ENCODE measurements at places on chromosomes 1 and 21.

DNA sequence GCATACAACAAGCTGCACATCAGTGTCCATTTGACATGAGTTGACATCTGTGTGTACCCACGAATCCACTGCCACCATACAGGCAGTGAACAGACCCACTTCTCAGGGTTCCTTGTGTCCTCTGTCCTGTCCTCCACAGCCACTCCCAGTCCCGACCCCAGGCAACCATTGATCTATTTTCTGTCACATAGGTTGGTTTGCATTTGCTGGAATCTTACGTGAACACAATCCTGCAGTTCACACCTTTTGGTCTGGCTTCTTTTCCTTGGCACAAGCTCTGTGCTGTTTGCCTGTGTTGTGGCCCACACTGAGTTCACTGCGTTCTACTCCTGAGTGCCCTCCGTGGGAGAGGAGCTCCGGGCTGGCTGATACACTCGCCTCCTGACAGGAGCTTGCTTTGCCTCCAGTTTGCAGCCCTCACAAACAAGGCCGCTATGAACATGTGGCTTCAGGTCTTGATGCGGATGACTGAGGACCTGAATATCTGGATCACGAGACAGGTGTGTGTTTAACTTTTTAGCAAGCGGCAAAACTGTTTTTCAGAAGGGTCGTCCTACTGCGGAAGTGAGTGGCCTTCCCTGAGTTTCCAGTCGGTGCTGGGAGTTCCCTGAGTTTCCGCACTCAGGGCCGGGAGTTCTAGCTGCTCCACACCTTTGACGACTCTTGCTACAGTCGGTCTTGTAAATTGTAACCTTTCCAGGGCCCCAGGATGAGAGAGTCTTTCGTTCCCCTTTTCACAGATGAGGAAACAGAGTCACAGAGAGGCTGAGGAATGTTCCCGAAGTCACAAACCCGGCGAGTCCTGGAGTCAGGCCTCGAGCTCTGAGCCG is 13.0 kb upstream of the COL18A1 start:
- DNase-seq = no peak

- no peak for DNase-seq
Observed at GRCh38 chr1:25616987-25617624, 515 bp downstream of the MAN1C1 start.

DNA sequence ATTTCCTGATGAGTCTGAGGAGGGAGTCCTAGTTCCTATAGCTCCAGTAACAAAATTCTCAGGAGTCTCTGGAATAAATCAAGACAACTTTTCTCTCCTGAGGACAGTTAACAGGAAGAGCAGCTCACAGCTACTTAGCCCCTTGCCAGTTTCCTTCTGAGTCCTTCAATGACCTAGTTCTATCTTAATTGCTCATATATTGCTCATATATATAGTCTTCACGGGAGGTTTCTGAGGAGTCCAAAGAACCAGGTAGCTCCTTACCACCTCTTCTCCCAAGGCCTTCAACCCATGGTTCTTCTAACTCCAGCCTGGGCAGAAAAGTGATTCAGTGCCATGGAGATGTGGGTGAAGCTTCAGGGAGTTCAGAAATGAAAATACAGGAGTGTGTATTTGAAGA is 4.6 kb downstream of the AMIGO1 start:
- no peak for DNase-seq

DNA sequence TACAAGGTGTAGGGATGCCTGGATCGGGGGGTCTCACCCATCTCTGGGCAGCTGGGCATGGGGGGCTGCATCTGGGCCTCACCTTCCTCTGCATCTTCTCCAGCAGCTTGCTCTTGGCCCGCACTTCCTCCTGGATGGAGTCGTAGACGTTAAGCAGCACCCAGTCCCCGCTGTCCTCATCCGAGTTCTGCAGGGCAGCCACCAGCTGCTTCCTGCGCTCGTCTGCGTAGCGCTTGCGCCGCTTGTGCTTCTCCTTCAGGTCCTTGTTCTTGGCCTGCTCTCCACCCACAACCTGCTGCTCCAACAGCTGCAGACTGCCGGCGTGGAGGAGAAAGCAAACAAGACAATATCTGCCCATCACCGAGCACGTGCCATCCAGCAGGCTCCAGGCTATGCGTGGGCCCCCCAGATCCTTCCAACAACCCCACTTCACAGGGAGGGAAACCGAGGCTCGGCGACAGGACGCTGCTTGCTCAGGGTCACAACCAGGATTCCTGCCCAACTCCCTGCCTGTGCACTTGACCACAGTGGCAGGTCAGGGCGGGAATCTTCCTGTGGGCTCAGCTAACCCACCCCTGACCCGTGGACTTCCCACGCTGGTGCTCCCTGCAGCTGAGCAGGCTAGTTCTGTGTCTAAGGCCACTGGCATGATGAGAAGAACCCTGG is 21.5 kb upstream of the DDOST start:
- no peak for DNase-seq

- no peak for DNase-seq
Observed at GRCh38 chr1:9293241-9293532, 493 bp downstream of the SPSB1 start.

DNA sequence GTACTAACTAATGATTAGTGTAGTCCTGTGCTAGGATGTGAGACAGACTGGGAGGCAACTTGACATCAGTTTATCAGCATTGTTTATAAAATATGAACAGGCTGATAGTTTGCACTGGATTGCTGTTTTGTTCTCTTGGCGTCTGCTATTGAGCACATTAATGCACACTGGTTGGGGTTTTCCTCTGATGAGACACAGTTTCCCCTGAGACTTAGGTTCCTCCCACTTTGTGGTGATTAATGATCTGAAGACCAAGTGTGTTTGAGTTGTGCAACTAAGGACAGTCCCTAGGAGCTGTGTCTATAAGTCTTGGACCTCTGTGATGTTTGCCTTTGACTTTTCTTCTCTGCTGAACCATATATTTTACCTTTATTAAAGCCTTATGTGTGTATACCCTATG is 1015.4 kb downstream of the AMY1C start:
- DNase-seq = no peak

GRCh38 chr1:115463347-115463746 is 125.3 kb upstream of the NGF start:
- DNase-seq = no peak

- DNase-seq = peak; percentile 52
Observed at GRCh38 chr1:27605796-27606707, 2.1 kb upstream of the AHDC1 start.

DNA sequence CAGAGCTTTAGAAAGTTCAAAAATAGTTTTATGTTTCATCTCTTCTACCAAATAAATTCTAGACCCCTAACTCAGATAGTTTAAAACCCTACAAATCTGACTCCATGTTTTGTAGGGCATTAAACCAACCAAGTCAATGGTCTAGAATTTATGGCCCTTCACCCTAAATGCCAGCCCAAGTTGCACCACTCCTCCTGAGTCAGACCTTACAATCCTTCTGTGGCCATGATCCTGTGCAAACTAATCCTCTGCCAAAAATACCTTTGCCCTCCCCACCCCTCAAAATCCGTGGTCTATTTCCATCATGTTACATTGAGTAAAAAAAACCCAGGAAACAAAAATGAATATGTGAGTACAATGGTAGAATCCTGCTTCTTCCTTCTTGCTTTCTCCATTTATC is 179.3 kb downstream of the NR5A2 start:
- no peak for DNase-seq

GRCh38 chr1:182651339-182651724 is 33.1 kb downstream of the RGS8 start:
- no peak for DNase-seq

DNA sequence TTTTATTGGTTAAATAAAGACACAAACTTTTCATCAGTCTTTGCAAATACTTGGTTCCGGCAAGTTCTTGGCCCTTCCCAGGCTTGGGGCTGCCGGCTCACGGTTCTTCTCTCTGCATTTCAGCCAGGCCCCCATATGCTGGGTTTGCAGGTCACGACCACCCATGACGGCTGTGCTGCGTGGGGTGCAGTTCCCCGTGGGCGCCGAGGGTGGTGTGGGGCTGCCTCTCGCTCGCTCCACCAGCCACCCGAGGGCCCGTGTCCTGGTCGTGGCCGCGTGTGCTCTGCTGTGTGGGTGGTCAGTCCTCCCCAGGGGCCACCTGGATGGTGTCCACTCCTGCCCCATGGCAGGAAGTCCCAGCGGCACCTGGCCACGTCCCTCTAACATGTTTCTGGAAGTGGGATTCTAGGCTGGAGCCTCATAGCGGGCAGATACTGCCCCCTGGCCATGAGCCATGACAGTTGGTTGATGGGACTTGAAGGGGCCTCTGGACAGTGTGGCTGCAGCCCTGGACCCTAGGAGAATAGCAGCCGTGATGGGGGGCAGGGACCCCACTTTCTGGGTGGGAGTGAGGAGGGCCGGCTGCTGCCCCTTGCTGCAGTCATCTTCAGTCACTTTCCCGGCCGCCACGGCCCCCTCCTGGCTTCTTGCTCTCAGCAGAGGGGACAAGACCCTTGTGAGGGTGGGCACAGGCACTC is 46.3 kb downstream of the SKI start:
- no peak for DNase-seq

DNA sequence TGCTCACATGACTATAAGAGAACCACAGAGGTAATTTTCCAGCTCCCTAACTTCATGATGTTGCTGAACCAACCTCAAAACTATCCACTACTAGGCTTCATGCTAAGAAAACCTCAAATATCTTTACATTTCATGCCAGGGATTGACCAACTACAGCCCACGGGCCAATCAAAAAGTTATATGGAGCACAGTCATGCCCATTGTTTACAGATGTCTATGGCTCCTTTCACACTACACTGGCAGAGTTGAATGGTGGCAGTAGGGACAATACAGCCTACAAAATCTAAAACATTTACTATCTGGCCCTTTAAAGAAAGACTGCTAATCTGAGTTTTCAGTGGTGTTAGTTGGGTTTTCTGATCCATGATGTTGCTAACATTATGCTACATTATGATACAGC is 154.8 kb downstream of the TM2D1 start:
- no peak for DNase-seq

DNA sequence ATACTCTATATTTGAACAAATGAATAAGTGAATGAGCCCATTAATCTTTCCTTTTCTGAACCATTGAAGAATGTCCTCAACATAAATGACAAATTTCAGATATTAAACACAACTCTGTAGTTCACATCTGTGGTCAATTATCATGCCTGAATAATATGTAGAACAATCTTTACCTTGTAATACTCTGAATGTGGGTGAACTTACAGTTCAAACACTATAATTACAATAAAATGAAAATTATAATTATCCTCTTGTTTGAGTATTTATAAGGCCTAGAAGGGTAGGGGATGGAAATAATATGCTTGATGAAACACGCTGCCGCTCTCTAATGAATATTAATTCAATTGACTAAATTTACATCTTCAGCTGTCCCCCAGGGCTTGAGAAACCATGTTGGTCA is 8.7 kb upstream of the SFPQ start:
- DNase-seq = no peak

DNA sequence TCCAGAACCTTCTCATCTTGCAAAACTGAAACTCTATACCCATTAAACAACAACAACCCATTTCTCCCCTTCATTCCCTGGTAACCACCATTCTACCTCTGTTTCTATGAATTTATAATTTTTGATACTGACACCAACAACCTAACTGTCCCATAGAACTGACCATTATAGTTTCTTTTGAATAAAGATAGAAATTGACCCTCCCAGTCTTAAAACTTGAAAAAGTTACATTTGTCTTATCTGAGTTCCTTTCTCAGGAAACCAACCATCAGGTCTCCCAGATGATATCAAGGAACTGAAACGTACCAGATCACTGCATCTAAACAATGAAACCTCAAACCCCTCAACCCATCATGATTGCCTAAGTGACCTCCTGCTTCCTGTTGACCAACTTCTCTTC is 27.1 kb downstream of the RNF115 start:
- DNase-seq = no peak

DNA sequence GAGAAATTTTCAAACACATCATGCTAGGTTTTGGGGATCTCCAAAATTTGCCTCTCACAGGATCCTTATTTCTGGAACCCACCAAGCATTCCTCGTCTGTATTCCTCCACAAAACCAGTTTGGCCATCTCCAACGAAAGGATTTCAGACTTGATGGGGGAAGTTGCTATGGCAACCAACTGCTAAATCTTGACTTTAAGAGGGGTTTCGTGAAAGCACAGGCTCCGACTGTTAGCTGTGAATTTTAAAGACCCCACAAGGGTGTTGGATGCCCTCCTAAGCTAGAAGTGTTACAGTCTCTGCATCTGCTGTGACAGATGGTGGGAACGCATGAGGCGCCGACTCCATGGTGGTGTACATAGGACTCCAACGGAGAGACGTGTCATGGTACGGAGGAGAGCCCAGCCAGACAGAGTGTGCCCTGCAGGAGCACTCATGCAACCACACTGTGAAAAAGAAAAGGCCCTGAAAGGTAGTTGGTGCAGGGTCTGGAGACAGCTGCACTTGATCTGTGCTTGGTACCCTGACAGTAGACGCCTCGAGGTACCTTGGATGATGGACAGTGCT is 147.1 kb downstream of the ASTN1 start:
- no peak for DNase-seq

DNA sequence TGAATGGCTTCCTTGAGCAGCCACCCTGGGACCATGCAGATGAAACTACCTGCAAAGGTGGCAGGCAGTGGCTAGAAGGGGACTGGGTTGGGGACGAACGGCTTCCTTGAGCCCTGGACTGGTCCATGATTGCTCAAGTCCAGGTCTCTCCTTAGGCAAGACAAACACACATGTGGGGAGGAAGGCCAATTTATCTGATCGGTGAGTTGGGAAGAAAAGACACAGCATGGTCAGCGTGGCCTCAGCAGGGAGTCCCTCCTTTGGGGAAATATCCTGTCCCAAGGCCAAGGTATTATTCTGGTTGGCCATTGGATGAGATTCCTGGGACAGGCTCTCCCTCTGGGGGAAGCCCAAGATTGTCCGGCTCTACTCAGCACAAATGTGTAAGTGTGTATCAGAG is 116.3 kb upstream of the ERG start:
- DNase-seq = no peak

DNA sequence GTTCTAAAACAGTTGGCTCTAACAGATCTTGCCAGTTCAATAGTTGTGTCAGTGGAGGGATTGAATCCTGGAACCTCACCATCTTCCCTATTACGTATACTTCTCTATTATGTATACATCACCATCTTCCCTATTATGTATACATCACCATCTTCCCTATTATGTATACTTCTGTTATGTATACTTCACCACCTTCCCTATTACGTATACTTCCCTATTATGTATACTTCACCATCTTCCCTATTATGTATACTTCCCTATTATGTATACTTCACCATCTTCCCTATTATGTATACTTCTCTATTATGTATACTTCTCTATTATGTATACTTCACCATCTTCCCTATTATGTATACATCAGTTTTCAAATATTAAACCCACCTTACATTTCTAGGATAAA is 34.4 kb upstream of the HP1BP3 start:
- DNase-seq = no peak

GRCh38 chr1:51420867-51421627 is 90.7 kb upstream of the TTC39A start:
- no peak for DNase-seq

DNA sequence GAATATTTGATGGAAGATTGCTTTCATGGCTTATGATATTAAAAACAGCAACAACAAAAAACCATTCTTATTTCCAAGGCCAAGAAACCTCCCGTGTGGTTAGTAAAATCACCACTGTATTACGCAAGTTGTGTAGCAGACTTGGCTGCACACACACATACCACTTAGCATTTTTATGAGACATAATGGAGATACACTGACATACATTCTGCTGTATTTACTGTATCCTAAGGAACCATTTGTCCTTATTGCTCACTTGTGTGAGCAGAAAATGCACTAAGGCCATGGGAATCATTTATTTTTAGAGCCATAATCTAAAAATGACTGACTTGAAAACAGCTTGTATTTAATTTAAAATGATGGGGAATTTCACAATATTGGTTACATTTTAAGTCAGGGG is 584 bp upstream of the C1orf141 start:
- DNase-seq = no peak
